ENCODE measurements at places on chromosomes 12 and 14.

GRCh38 chr14:99809360-99809759 is 16.1 kb downstream of the EML1 start:
- no peak for DNase-seq

GRCh38 chr14:65336191-65336591 is 76.3 kb upstream of the FUT8 start:
- peak; percentile 16 for DNase-seq

- DNase-seq = no peak
These were observed 40.4 kb downstream of the KICS2 start for GRCh38 chr12:64181430-64182291.

DNA sequence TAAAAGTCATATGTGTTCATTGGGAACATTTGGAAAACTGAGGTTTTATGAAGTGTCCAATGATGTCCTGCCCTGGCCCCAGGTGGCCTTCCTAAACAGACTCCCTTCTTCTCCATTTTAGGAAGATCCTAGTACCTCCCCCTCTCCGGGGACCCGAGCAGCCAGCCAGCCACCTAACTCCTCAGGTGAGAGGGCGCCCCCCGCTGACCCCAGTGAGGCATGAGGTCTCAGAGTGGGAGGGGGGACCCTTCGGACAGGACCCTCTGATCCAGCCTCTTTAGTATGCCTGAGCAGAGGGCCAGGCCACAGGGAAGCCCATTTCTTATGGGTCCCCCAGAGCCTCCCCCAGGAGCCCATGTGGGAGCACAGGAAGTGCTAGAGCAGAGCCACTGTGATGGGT is 23.7 kb downstream of the DEGS2 start:
- DNase-seq = no peak

DNA sequence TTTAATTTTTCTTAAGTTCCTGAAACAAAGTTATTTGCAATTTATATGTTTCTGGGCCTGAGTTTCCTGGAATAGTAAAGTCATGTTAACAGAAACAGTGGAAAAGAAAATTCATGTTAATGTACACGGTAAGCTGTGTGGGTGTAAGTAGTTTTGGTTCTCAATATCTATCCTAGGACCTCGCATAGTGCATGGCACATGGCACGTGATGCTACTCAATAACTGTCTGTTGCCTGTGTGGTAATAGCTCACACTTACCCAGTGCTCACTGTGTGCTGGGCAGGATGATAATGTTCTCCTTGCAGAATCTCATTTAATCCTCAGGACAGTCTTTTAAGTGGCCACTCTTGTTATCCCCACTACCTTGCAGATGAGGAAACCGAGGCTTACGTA is 100.7 kb downstream of the DUSP16 start:
- DNase-seq = no peak

DNA sequence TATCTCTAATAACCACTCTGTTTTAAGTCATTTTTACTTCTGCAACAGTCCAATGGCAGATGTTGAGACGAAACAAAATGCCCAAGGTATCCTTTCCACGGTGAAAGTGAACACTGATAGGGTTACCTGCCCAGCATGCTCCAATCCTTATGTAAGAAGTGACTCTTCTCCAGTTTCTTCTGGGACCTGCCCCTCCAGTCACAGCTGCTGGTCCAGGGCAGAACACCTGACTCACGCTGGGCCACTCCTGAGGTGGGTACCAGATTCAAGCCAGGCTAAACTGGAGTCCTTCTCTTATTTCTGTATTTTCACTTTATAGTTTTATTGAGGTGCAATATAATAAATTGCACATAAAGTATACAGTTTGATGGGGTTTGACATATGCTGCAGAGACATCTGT is 16.7 kb downstream of the NT5DC3 start:
- DNase-seq = no peak

- no peak for DNase-seq
These were observed 41.9 kb downstream of the RAD52 start for GRCh38 chr12:907413-908185.

- DNase-seq = no peak
These were observed 149.3 kb downstream of the CALM1 start for GRCh38 chr14:90545966-90546751.

- DNase-seq = peak; percentile 61
These were observed 36.9 kb downstream of the BCL11B start for GRCh38 chr14:99234961-99235571.

DNA sequence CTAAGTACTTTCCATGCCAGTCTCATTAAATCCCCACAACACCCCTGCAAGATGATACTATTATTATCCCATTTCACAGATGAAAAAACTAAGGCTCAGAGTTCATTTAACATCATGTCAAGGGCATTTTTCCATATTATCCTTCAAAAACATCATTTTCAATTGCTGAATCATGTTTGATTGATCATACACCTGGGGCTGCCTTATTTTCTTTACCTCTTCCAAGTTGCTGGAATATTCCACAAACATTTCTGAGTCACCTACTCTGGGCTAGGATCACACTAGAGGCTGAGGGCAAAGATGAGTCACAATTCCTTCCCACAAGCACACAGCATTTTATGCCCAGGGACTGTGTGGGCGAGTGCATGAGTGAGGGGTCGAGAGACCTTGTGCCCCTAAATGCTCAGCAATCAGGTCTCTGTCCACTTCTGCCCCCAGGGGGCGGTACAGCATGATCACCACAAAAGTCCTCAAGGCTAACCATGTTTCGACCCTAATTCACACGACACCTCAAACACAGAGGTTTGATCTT is 14.1 kb upstream of the TMEM119 start:
- peak; percentile 40 for DNase-seq

- DNase-seq = no peak
These were observed 10.6 kb downstream of the PAPOLA start for GRCh38 chr14:96512602-96513397.

DNA sequence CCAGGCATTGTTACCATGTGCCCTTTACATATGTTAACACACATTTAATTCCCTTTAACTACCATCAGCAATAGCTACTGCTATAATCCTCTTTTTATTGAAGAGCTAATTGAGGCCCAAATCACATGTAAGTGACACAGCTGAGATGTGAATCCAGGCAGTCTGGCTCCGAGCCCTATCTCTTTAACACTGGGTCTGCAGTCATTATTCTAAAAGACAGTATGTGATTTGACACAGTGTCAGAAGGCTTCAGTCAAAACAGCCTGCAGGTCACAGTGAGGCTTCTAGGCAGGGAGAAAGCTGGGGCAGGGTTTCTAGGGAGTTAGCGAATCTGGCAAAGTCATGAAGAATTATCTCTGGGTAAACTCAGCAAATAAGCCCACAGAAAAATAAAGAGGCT is 148.2 kb downstream of the KIF21A start:
- no peak for DNase-seq
